Fibroblast of skin of scalp (primary cell): ENCODE measurements at places on chromosomes 5 and 9.
A peak's percentile ranks its signal among the peaks of the same experiment; 100 is the strongest.

GRCh38 chr5:118185018-118185417 is 803.3 kb downstream of the DTWD2 start:
- peak; percentile 6 for DNase-seq

DNA sequence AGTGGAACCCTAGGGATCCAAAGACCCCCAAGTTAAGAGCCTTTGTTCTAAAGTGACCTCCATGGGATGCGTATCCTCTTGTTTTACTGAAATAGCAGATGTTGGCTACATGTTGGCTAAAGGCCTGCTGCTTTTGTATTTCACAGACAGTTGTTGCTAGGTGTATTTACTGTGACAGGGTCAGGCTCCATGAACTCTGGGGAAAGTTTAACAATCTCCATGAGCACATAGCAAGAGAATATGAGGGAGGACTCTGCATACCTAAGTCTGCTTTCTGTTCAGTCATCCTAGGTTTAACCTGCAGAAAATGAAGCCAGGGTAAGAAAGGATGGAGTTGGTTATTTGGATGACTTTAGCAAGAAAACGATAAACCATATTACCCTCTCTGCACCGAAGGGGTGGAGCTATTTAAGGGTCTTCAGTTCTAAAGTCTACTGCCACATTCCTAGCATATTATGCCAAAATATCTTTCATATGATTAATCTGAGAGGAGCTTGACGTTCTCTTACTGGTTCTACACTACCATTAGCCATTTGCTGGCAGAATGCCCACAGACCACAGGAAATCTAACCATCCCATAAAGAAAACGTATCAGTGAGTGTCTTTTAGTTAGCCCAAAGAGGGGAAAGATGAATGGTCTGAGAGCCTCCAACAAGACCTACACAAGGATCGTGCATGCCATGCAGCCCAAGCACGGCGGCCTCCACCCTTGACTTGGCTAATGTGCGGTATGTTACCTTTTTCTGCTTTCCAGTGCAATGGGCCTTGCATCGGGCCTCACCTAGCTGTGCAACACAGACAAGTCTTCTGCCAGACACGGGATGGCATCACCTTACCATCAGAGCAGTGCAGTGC is 127.8 kb downstream of the SAXO1 start:
- peak; percentile 93 for DNase-seq

GRCh38 chr5:180641566-180641900 is 7.9 kb downstream of the FLT4 start:
- DNase-seq, result no peak

DNA sequence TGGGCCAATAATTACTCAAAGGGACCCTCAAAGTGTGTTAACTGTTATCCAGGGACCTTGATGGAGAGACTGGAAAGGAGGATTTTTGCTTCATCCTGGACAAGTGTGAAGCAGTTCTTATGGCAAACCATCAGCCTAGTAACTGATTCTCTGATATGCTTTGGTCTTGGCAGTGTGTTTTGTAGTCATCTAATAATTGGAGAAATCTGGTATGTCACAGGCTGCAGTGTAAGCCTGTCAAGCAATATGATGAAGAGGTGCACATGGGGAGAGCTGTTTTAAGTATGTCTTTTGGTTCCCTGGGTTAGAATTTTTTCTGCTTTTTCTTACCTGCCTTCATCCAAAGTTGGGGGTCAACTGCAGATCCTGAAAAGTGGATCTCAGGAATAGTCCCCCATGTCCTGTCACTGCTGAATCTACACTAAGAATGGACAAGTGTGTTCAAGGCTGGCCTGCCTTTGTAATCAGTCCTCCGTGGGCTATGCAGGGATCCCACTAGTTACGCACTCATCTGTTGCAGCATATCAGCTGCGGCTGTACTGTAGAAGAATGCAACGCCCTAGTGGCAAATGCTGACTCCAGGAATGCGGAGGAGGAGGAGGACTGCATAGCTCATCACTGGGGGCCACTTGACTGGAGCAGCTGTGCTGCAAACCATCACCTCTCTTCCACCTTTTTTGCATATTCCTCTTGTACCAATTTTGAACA is 1.9 kb downstream of the SPTAN1 start:
- peak; percentile 84 for DNase-seq

DNA sequence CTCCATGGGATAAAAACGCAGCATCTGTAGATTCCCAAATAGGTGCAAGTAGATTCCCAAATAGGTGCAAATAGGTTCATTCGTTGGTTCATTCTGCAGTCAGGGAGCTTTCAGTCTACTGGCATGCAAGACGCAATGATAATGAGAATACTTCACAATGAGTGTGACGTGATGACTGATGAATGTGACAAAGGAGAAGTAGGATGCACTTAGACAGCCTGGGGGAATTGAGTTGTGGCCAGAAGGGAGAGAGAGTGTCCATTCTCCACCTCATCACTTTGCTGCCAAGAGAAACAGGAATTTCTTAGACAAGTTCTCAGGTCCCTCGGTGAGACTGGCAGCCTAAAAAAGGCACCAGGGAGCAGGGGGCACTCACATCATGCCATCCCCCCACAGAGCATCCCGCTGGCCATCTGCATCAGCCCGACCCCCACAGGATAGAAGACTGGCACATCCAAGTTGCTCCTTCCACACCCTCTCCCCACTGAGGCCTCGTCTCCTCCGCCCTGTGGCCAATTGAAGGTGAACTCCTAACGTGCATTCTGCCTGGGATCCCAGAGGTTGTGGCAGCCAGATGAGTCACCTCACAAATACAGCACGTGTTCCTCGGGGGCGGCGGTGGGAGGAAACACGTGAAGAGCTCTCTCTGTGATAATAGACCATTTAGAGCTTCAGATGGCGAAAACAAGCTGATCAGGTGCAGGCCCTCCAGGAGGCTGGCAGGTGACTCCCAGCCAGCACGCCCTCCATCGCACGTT is 19.9 kb upstream of the KCNIP1 start:
- no peak for DNase-seq

DNA sequence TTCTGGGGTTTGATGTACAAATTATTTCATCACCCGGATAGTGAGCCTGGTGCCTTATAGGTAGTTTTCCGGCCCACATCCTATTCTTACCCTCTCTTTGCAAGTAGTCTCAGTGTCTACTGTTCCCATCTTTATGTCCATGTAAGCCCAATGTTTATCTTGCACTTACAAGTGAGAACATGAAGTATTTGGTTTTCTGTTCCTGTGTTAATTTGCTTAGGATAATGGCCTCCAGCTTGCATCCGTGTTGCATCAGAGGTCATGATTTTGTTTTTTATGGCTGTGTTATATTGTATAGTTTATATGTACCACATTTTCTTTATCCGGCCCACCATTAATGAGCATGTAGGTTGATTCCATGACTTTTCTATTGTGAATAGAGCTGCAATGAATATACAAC is 136.5 kb downstream of the PRR16 start:
- DNase-seq, result no peak

- no peak for DNase-seq
Observed at GRCh38 chr5:143073766-143074165, 303.6 kb downstream of the ARHGAP26 start.

DNA sequence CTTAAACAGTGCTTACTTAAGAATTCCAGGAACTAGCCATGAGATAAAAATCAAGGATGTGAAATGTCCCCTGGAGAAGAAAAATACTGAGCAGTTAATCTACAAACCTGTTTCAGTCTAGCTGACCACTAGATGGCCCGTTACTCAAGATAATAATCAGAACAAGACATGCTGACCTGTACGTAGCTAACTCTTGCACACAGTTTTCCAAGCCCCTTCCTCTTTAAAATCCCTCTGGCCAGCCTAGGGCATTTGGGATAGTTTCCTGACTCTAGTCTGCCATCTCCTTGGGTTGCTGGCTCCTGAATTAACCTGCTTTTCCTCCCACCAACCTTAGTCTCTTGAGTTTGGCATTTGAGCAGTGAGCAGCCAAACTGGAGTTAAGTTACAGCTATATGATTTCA is 59.2 kb upstream of the TRAF1 start:
- DNase-seq, result peak; percentile 54

- no peak for DNase-seq
Observed at GRCh38 chr9:38350529-38350928, 42.0 kb upstream of the ALDH1B1 start.

DNA sequence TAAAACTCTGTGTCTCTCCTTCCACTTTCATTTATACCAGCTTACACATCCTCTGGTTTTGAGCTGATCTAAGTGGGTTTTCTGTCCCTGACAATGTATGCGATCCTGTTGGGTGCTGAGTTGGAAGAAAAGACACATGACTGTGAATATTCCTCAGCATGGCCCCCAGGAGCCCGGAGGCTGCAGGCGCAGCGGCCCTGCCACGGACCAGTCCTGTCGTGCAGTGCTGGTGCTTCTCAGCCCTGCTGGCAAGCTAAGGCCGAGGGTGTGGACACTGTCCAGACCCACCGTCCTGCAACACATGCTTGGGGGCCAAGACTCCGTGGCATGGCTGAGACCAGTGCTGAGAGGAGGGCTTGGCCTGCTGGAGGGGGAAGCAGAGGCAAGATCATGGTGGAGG is 328.9 kb upstream of the IRX2 start:
- no peak for DNase-seq

GRCh38 chr5:69528035-69528434 is 32.0 kb upstream of the GTF2H2C start:
- DNase-seq, result no peak

GRCh38 chr9:137240318-137240840 is 708 bp upstream of the TUBB4B start:
- peak; percentile 70 for DNase-seq

- DNase-seq, result no peak
Observed at GRCh38 chr9:110812886-110813285, 144.3 kb downstream of the MUSK start.

DNA sequence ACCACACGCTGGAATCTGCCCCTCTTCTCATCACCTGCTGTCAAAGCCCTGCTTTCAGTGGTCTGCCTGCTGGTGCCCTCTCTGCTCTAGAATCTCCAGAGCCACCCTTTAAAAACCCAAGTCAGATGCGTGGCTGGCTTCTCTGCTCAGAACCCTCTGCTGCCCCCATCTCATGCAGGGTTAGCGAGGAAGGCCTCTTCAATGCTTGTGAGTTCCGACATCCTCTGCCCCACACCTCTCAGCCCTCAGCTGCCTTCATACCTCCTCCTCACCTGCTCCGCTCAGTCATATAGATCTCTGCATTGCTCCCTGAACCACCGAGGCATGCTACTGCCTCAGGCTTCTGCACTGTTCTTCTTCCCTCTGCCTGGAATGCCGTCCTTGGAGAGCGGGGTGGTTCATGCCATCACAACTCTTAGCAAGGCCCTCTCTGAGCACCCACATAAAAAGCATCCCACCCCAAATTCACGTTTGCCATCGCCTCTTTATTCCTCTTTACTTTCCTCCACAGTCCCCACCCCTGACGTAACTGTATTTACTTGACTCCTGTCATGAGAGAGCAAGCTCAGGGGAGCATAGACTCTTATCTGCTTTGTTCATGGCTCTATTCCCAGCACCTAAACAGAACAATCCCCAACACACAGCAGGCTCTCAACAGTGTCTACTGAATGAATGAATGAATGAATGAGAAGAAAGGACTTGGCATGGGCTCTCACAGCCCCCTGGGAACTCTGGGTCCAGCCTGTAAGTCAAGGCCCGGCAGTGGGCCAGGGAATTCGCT is 10.4 kb downstream of the SHB start:
- no peak for DNase-seq

- no peak for DNase-seq
Observed at GRCh38 chr9:30846651-30847050, 1537.8 kb upstream of the ACO1 start.

DNA sequence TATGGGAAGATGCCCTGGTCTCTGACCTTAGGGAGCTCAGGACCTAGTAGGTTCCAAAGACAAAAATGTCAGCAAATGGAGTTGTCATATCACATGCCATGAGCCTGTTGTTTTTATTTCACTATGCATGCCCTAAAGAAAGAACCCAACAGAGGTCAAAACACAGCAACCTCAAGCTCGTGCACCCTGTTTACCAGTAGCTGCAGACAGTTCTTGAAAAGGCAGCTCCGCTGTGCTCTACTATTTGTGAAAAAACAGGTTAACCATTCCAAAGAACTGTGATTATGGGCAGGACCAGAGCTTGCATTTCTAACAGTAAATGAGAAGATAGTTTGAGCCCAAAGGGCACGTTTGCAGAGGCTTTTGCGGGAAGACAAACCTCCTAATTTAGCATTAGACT is 22.8 kb downstream of the ITK start:
- no peak for DNase-seq

DNA sequence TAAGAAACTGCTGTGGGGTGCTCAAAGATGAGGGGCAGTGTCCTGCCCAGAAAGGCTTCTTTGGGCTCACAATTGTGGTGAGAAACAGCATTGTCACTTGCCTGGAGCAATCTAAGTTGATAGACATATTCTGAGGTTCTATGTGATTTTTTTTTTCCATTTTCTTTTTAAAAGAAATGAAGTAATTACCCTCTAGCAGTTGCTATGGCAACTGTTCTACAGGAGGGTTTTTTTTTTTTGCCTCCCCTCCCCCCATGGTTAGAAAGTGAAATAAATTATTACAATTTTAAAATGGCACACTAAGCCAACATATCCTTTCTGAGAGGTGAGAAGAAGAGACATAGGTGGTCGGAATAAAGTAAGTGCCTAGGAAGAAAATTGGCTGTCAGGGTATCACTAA is 127.0 kb downstream of the UNC13B start:
- no peak for DNase-seq

GRCh38 chr5:32474209-32474854 is 29.8 kb upstream of the ZFR start:
- DNase-seq, result no peak

DNA sequence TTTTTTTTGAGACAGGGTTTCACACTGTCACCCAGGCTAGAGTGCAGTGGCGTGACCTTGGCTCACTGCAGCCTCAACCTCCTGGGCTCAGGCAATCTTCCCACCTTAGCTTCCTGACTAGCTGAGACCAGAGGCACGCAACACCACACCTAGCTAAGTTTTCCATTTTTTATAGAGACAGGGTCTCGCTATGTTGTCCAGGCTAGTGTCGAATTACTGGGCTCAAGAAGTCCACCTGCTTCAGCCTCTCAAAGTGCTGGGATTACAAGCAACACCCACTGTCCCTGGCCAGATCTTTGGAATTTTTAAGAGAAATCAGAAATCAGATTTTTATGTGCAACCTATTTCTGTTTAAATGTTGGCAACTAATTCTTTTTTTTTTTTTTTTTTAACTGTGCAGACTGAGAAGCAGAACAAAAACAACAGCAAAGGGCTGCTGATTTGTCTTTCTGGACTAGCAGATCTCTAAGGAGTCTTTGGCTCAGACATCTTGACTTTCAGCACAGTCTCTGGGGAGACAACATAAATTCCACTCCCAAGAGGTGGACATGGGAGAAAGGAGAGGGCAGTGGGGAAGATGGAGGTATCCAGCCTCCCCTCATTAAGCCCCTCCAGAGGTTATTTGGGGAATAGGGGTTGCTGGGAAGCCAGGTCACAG is 54.4 kb upstream of the FABP6 start:
- no peak for DNase-seq

DNA sequence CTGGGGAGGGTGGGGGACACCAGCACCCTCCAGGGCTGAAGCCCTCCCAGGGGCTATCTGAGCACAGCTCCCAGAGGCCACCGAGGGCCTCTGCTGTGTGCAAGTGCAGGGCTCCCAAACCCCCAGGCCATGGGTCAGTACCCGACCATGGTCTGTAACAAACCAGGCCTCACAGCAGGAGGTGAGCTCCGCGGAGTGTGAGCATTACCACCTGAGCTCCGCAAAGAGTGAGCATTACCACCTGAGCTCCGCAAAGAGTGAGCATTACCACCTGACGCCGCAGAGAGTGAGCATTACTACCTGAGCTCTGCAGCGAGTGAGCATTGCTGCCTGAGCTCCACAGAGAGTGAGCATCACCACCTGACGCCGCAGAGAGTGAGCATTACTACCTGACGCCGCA is 152.9 kb upstream of the IRX2 start:
- DNase-seq, result no peak

GRCh38 chr9:112925058-112925641 is 34.5 kb upstream of the SLC46A2 start:
- peak; percentile 19 for DNase-seq
